ENCODE measurements at places on chromosomes 7 and 10.
A peak's percentile ranks its signal among the peaks of the same experiment; 100 is the strongest.

GRCh38 chr7:107017965-107018719, 26.4 kb upstream of the PRKAR2B start:
- DNase-seq: no peak

- DNase-seq: no peak
Observed at GRCh38 chr10:59234194-59234593, 57.8 kb downstream of the PHYHIPL start.

GRCh38 chr10:128950159-128950915, 516.7 kb upstream of the MGMT start:
- no peak for DNase-seq

DNA sequence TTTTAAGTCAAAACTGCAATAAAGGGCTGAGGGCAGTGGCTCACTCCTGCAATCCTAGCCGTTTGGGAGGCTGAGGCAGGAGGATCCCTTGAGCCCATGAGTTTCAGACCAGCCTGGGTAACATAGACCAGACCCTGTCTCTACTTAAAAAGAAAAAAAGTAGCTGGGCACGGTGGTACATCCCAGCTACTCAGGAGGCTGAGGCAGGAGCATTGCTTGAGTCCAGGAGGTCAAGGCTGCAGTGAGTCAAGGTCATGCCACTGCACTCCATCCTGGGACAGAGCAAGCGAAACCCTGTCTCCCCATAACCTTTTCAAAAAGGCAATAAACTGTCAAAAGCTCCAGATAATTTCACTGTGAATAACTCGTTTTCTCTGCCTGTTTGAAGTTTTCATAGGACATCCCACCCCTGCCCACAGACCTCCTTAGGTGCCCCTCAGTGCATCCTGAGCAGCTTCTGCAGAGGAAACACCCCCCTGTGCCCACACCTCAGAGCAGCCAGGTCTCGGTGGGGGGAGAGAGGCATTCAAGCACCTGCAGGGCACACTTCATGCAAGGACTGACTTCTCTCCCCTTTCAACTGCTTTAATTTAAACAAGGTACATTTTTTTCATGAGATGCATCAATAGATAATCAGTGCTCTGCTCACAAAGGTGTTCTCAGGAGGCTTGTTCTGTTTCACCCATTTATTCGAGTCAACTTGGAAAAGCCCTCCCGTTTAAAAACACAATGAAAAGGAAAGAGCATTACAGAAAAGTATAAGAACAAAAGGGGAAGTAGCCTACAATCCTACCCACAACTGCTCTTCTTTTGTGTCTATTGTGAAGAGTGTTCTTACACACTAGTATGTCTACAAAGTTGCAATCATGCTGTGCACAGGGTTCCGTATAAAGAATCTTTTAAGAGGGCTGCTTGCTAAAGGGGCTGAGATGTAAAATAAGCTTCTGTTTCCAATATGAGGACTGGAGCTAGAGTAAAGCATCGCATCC, 104.9 kb downstream of the KMT2E start:
- no peak for DNase-seq

- no peak for DNase-seq
Observed at GRCh38 chr10:130481936-130482335, 345.7 kb downstream of the GLRX3 start.

- DNase-seq: no peak
Observed at GRCh38 chr7:143233816-143234532, 12.1 kb downstream of the TAS2R40 start.

GRCh38 chr7:121294448-121294992, 34.3 kb upstream of the WNT16 start:
- DNase-seq: no peak

DNA sequence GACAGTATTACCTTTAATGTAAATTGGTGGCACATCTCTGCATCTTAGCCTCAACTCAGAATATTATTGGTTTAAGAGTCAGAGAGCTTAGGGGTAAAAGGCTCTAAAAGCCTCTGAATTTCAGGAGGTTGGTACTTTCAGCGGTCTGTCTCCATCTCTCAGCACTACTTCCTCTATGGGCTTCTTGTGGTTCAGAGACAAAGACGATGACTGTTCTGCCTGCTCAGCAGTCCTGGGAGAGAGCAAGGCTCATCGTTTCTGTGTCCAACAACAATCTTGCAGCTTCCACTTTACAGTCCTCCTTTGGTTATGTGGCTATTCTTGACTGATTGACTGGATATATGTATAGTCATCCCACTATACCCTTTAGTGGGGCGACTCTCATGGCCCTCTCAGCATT, 394.7 kb downstream of the AUTS2 start:
- DNase-seq: no peak

DNA sequence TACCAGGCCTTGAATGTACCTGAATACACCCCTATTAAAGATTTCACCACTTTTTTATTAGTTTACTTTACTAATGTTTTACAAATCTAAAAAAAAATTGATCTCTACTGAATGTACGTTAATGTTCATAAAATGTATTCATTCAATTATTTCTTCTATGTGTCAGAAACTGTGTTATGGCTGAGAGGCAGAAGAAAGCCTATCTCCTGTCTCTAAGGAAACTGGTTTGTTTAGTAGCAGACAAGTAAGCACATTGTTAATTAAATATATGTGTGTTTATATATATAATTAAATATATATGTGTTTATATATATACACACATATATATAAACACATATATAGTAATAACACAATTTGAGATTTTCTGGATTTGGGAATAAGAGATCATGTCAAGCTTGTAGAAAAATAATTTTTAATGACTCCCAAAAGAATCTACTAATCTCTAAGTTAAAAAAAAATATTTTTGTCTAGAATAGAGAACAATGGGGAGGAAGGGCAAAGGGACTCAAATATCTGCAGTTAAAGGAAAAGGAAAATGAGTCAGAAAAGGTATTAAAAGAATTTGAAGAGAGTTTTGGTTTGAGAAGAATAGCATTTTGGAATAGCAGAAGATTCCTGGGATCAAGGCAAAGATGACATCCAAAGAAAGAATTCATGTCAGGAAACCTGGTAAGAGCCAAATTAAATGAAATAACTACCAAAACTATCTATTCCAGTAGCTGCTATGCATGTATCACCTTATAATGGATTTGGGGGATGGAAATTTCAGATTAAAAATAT, 92.1 kb downstream of the CH25H start:
- no peak for DNase-seq

DNA sequence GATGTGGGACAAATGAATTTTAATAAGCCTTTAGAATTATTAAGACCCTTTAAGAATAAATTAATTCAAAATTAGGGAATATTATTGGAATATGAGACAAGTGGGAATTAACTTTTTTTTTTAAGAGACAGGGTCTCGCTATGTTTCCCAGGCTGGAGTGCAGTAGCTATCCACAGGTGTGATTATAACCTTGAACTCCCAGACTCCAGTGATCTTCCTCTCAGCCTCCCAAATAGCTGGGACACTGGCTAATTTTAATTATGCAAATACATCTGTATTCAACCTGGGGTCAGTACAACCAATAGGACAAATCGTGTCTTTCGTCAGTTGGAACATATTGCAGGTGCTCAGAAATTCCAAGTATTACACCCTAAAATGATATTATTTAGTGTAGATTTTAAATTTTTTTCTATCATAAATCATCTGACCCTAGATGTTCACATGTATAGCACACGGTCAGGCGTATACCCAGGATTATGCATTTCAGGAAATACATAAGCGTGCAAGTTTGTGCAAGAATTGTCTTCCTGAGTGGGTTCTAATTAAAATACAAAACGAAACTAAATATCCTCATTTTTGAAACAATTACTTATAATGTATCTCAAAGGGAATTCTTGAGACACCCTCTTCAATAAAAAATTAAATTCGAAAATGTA, 1.2 kb downstream of the NT5C3A start:
- DNase-seq: no peak

GRCh38 chr7:150968734-150969372, 9.3 kb downstream of the KCNH2 start:
- DNase-seq: peak; percentile 31
